ENCODE measurements at places on chromosomes 2 and 18.

DNA sequence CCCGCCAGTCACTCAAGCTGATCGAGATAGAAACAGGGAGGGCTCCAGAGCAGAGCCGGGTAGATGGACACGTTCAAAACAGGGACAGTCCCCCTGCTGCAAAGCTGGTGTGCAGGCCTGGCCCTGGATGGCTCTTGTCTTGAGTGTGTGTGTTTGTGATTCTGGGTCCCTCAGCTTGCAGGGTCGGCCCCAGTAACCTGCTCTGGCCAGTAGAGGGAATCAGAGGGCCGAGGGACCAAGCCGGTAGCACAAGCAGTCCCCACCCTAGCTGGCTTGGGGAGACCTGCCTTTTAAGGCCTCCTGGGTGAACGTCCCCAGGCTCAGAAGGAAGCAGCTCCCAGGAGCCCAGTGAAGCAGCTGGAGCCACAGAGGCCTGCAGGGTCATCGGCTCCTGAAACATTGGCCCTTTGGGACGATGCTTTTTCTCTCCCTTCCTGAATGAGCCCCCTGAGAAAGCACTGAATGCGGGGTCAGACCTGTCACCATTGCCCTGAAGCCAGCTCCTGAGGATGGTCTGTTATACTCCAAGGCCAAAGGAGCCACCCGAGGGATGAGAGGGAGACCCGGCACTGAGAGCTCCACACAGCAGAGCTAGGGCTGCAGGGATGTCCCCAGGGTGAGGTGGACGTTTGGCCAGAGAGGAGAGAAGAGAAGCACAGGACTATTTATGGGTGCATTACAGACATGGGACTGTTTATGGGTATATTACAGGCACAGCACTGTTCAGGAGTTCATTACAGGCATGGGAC is 15.4 kb upstream of the MLPH start:
- DNase-seq = peak; percentile 66

DNA sequence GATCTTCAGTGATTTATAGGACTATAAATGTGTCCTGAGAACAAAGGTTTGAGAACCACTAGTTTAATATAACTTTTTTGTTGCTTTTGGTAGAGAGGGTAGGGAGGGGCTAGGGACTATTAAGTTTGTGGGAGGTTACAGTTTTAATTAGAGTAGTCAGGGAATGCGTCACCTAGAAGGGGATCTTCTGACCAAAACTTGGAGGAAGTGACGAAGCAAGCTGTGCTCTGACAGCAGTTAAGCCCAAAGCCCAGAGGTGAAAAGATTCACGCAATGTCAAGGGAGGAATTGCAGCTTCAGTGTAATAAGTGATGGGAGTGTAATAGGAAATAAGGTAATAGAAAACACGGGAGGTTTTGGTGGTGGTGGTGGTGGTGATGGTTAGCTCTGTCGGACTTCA is 8.1 kb downstream of the TDRD15 start:
- no peak for DNase-seq

- no peak for DNase-seq
Measured at GRCh38 chr18:13425357-13426091, 207.0 kb downstream of the LDLRAD4 start.

GRCh38 chr18:58515175-58515775 is 113.6 kb downstream of the ALPK2 start:
- no peak for DNase-seq

DNA sequence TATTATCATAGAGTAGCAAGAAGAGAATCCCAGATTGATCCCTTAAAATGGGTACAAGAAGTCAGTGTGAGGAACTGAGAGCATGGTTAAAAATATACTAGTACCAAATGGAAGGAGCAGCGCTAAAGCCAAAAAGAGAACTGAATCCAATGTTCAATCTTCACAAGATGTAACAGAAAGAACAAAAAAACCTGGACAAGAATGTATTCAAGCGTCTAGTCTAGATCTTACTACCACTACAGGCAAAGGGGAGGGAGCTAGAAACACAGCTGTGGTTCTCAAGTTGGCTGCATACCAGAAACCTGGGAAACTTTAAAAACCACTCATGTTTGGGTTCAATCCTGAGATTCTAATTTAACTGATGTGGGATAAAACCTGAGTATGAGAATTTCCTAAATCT is 57.5 kb downstream of the PIAS2 start:
- DNase-seq = no peak

DNA sequence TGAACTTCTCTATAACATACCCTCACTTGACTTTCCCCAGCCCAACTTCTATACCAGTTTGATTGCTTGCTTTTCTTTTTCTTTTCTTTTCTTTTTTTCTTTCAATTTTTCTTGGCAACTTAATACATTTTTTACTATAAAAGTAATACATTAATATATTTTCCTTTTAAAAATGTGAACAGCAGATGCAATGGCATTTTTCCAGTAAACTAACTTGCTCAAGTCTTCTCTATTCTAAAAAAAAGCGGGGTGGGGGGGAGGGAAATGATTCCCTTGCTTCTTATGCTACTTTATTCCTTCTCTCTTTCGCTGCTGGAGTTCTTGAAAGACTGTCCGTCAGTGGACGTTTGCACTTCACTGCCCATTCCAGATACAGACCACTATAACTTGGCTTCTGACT is 70.5 kb downstream of the RBMS1 start:
- no peak for DNase-seq

- no peak for DNase-seq
Measured at GRCh38 chr2:164896634-164897355, 55.2 kb upstream of the COBLL1 start.

DNA sequence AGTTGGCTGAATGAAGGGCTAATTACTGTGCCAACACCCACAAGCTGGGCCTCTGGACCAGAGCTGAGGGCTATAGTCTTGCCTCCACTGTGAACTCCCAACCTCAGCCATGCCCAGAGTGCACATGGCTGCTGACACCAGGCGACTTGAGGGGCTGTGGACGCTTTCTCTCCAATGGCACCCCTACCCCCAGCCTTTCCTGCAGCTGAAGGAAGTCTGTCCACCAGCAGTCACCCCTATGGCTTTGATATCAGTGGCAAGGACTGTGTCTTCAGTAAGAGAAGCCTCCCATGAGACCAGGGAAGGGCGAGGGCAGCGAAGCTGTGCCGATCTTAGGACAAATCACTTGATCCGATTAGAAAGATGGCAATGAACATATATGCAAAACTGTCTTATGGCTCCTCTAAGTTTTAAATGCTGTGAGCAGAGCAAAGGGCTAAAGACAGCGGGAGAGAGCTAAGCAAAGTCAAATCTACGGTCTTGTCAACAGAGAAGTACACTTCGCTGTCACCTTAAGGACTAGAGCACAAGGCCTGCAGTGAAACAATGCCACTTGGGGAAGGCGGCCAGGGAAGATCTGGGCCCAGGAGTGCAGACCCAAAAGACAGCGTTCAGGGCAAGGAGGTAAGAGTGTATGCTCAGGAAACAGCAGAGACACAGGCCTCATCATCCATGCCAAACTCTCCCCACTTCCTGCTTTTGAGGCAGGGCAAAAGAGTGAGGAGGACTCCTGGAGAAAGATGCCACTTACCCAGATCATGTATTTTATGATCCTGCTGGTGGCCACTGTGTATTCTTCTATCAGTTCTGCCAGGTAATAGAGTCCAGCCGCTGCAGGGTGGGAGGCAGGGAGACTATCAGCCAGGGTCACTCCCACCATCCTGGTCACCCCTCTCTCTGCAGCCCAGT is 1.5 kb downstream of the TEX261 start:
- DNase-seq = no peak

DNA sequence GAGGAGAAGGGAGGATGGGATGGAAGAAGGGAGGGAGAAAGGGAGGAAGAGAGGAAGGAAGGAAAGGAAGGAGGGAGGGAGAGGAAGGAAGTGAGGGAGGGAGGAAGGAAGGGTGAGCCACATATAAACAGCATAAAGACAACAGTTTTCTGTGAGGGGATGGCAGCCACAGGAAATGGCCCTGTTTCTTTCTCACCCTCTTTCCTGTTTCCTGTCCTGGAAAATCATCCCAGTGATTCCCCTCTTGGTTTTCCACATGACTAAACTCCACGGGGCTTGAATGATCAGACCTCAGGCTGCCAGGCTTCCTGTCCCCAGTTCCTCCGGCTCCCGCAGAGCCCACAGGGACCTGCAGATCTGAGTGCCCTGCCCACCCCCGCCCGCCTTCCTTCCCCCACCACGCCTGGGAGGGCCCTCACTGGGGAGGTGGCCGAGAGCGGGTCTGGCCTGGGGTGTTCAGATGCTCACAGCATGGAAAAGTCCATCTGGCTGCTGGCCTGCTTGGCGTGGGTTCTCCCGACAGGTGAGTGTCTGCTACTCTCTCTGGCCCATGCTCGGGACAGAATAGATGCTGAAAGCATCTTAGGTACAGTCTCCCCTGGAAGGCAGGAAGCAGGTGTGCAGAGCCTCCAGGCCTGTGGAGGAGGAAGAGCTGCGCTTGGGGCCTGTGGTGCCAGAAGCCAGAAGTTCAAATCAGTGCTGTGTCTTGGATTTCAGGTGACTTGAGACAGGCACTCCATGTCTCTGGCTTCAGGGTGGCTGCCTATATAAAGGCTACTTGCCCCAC is at the start of gene SIGLEC15:
SIGLEC15 (plus strand) TSS at position 418 of the 787 bp plus-strand sequence; CDS start at position 472, 54 bp downstream.
- DNase-seq = no peak

GRCh38 chr2:149100739-149101699 is 62.5 kb downstream of the LYPD6B start:
- DNase-seq = no peak

GRCh38 chr2:188668017-188668680 is 306.0 kb upstream of the COL3A1 start:
- DNase-seq = no peak

- no peak for DNase-seq
Measured at GRCh38 chr2:172090044-172090961, 5.0 kb downstream of the DLX1 start.

DNA sequence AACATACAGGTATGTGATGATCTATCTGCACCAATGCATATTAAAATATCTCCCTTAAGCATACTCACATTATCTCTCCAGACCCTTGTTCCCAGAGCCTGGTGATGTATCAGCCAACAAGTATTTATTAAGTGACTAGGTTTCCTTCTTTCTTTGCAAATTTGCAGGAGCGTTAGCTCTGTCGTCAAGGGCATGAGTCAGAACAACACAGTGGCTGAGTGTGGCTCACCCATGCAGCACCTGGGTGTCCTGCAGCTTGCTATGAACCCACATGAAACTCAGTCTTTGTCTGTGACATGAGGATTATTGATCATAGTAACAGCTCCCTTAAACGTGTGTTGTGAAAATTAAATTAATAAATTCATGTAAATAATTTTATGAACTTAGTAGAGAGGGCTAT is 96.6 kb downstream of the PIEZO2 start:
- DNase-seq = no peak

DNA sequence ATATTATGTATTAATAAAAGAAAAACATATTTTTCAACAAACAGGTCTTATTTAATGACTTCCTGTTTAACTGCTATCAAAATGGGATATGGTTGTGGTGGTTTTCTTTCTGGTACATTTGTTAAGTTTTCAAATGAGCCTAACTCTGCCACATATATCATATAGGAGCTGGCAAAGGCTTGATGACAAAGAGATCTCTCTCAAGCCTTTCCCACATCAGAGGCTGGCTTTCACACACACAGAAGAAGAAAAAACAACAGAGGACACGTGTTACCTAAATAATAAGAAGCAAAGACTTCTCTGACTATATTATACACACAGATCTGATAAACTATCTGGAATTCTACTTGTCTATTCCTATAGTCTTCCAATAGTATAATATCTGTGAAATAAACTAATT is 46.1 kb downstream of the CFAP36 start:
- DNase-seq = no peak

DNA sequence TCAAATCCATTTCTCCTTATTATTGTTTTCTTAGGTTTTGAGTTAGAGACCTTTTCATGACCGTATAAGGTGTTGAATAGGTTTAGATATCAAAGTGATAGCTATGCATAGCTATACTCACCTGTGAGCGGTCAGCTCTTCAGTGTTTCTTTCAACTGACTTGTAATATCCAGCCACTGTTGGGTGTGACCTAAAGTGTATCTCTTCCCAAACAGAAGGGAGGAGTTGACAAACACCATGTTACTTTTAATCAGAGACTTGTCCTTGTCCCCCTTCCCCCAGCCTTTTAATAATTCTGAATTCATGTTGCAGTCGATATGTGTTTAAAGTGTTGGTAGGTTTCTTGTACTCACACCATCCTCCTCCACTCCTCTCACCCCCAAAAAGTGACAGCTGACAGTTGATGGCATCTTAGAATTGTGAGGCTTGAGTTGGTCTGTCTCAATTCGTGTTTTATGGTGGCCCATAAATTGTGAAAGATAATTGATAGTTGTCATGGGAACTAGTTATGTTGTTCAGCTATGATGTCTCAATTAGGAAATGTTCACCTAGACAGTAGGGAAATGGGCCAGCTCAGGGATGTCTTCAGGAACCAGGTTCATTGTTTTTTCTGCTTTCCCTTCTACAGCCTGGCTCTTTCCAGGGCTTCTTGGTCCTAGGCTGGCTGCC is 12.0 kb downstream of the NEDD4L start:
- no peak for DNase-seq

All from left ventricle myocardium superior (tissue), 1 donor.